ENCODE measurements at places on chromosomes 6 and 20. TPM values are rescaled to one million over a fixed set of nuclear protein-coding genes. Genes with fewer than 3 reads are reported as not detected.

CSNK2A1 gene
- 113 TPM for total RNA-seq

SUPT3H gene
- 10.1 TPM for total RNA-seq

TRERF1 gene
- 21.4 TPM for total RNA-seq

CYP21A2 gene
- 0.43 TPM for total RNA-seq

FRK gene
- 0.06 TPM for total RNA-seq

FAM209B gene
- 1.1 TPM for total RNA-seq

GRCh38 chr6:50380406-50381098 is 330.8 kb upstream of the DEFB112 start:
- no peak overlapping the region for H3K27ac ChIP-seq
- H3K4me3 ChIP-seq: no peak overlapping the region
- no peak for DNase-seq
- no peaks in the 10 kb centered on the region for H3K27me3 ChIP-seq

- no peak overlapping the region for H3K27ac ChIP-seq
- H3K4me3 ChIP-seq: no peak overlapping the region
- peaks cover 2% of the 10 kb centered on the region for H3K4me1 ChIP-seq
- no peaks in the 10 kb centered on the region for H3K27me3 ChIP-seq
- peaks cover 4% of the 10 kb centered on the region for H3K36me3 ChIP-seq
These were observed 65.1 kb downstream of the REV3L start for GRCh38 chr6:111417946-111418345.

GRCh38 chr6:50471041-50471440 is 242.3 kb upstream of the TFAP2D start:
- H3K36me3 ChIP-seq: no peaks in the 10 kb centered on the region
- H3K27ac ChIP-seq: no peak overlapping the region
- no peaks in the 10 kb centered on the region for H3K4me1 ChIP-seq
- H3K4me3 ChIP-seq: no peak overlapping the region
- H3K27me3 ChIP-seq: no peaks in the 10 kb centered on the region

- H3K36me3 ChIP-seq: peaks cover 12% of the 10 kb centered on the region
- no peak overlapping the region for H3K4me3 ChIP-seq
- H3K27ac ChIP-seq: no peak overlapping the region
- DNase-seq: no peak
- no peaks in the 10 kb centered on the region for H3K4me1 ChIP-seq
These were observed 123.2 kb downstream of the DLL1 start for GRCh38 chr6:170167657-170168159.

DNA sequence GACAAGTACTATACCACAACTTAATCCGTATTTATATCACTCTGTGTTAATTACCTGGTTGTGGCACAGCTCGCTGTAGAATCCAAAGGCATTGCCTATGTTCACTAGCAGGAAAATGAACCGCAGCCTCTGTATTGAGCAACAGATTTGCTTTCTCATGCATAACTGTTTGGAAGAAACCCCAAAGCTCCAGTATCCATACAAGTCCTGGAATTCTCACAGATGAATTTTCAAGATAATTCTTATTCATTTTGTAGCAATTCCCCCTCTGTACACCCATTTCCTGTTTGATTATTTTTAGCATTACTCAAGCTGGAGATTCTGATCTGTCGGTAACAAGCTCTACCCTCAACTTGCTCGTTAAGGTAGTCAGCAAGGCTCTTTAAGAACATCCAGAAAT is 63.5 kb downstream of the STMND1 start:
- H3K4me1 ChIP-seq: no peaks in the 10 kb centered on the region
- peaks cover 13% of the 10 kb centered on the region for H3K27me3 ChIP-seq
- no peak for DNase-seq

- H3K36me3 ChIP-seq: no peaks in the 10 kb centered on the region
- no peak overlapping the region for H3K27ac ChIP-seq
- H3K27me3 ChIP-seq: peaks cover 3% of the 10 kb centered on the region
- no peaks in the 10 kb centered on the region for H3K4me1 ChIP-seq
- no peak for DNase-seq
- H3K4me3 ChIP-seq: no peak overlapping the region
These were observed 168.1 kb upstream of the HDDC2 start for GRCh38 chr6:125469915-125470314.

- no peak overlapping the region for H3K27ac ChIP-seq
- H3K36me3 ChIP-seq: no peaks in the 10 kb centered on the region
- peaks cover 35% of the 10 kb centered on the region for H3K27me3 ChIP-seq
- H3K4me3 ChIP-seq: peak overlapping the region; percentile 7
- DNase-seq: no peak
These were observed 14.8 kb downstream of the FAXC start for GRCh38 chr6:99334526-99335127.

DNA sequence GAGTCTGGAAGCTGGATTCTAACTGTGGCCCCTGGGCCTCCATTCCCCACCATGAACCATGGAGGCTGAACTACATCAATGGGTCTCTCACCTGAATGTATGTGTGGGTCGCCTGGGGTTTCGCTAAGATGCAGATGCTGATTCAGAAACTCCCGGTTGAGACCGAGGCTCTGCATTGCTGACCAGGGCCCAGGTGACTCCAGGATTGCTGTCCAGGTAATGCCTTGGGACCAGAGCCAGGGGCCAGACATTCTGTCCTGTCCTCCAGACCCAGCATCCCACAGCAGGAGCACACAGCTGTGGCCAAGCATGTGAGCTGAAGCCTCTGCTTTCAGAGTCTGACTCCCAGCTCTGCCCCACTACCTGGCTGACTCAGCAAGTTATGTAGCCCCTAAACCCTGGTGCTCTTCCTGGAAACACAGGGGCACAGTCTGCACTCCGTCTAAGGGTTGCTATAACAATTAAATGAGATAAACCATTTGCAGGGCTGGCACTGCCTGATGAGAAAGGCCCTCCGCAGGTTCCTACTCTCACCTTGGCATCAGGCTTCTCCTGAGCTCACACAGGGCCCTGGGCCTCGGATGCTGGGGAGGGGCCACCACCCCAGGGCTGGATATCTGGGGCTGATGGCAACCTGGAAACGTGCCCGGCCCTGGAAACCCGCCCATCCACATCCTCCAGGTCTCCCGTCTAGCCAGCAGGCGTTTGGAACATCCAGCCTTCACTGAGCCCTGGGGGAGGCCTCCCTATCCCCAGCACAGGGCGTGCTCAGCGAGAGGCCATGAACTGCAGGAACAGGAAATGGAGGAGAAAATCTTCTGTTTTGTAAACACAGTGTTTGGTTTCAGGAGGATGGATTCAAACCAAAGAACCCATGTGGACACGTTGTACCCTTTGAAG is 175.7 kb downstream of the DLL1 start:
- no peak overlapping the region for H3K4me3 ChIP-seq
- DNase-seq: no peak
- H3K4me1 ChIP-seq: peaks cover 3% of the 10 kb centered on the region
- H3K36me3 ChIP-seq: peaks cover 3% of the 10 kb centered on the region
- peaks cover 5% of the 10 kb centered on the region for H3K27me3 ChIP-seq

DNA sequence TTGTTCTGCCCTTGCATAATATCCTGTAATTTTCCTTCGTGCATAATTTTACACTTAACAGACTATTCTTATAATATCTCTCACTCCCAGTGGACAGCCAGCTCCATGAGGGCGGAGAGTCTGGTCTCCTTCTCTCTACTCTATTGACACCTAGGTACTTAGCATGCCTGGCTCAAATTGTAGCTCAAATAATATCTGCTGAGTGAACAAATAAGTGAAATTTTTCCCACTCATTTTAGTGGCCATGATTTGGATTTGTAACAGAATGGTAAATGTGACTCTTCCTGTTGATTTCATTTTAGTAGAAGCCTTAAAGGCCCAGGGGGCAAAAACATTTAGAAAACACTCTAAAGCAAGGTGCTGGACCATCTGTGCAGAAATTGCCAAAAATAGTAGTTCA is 7.8 kb upstream of the DOK5 start:
- H3K27ac ChIP-seq: no peak overlapping the region
- H3K27me3 ChIP-seq: peaks cover 3% of the 10 kb centered on the region
- no peaks in the 10 kb centered on the region for H3K4me1 ChIP-seq
- H3K4me3 ChIP-seq: no peak overlapping the region
- DNase-seq: no peak

GRCh38 chr6:157994125-157994795 is 12.6 kb downstream of the SYNJ2 start:
- DNase-seq: no peak
- H3K27ac ChIP-seq: no peak overlapping the region
- no peak overlapping the region for H3K4me3 ChIP-seq
- H3K27me3 ChIP-seq: no peaks in the 10 kb centered on the region

- H3K4me1 ChIP-seq: no peaks in the 10 kb centered on the region
- H3K27me3 ChIP-seq: peaks cover 3% of the 10 kb centered on the region
- no peak overlapping the region for H3K4me3 ChIP-seq
- DNase-seq: no peak
- H3K36me3 ChIP-seq: peaks cover 2% of the 10 kb centered on the region
These were observed 130.4 kb upstream of the AKAP12 start for GRCh38 chr6:151109361-151109760.

DNA sequence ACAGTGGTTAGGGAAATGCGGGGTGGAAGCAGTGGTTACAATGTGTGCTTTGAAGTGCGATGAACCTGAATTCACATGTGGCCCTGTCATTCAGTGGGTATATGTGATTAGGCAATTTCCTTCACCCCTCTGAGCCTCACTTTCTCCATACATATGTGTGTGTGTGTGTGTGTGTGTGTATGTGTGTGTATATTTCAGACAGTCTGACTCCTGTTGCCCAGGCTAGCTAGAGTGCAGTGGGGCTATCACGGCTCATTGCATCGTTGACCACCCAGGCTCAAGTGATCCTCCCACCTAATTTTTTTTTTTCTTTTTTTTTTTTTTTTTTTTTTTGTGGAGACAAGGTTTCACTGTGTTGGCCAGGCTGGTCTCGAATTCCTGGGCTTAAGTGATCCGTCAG is 6.3 kb downstream of the PPP1R14C start:
- H3K4me3 ChIP-seq: no peak overlapping the region
- no peak for DNase-seq
- no peak overlapping the region for H3K27ac ChIP-seq
- H3K36me3 ChIP-seq: no peaks in the 10 kb centered on the region
- peaks cover 80% of the 10 kb centered on the region for H3K27me3 ChIP-seq

Data from activated naive CD8-positive, alpha-beta T cell treated with anti-CD3 and anti-CD28 coated beads, Interleukin-2, amount 10 ng/mL, durations not matched to agents 7 days and 5 days (primary cell).